ENCODE measurements at places on chromosomes 6 and 20.

DNA sequence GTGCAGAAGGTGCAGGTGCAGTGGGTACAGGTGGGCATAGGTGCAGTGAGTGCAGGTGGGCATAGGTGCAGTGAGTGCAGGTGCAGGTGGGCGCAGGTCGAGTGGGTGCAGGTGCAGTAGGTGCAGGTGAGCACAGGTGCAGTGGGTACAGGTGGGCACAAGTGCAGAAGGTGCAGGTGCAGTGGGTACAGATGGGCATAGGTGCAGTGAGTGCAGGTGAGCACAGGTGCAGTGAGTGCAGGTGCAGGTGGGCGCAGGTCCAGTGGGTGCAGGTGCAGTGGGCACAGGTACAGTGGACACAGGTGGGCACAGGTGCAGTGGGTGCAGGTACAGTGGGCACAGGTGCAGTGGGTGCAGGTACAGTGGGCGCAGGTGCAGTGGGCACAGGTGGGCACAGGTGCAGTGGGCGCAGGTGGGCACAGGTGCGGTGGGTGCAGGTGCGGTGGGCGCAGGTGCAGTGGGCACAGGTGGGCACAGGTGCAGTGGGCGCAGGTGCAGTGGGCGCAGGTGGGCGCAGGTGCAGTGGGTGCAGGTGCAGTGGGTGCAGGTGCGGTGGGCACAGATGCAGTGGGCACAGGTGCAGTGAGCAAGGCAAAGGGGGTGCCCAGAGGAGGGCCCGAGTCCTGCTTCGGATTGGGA lies 15.3 kb downstream of the ZBTB46 start:
- no peak for DNase-seq

DNA sequence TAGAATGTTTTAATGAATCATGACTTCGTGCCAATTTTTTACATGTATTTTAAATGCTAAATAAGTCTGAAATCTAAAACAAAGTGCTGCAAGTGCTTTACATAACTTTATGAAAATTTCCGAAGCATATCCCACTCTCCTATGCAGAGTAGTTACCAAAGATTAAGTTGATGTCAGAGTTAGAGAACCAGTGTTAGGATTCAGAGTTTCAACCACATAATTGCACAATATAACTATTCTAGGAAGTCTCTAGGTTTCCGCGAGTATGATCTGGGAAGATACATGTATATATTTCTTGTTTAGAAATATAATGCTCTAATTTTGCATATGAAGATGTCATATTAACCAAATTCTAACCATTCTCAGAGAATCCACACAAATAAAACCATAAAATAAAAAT lies 74.8 kb downstream of the ASCC3 start:
- DNase-seq: no peak

DNA sequence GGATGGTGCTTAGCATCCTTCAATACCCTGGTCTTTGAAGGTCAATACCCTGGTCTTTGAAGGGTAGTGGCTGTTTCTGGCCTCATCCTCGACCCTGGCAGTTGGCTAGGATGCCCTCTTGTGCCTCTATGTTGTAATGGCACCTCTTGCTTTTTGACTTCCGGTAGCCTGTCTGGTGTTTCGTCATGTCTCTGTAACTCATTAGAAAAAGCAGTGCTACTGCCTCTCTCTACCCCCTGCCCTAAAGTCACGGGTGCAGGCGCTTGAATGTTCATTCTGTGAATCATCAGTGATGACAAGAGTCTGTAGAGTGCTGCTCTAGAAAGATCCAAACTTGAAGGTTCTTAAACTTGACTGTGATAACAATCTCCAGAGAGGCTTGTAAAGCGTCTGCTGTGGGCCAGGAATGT lies 28.3 kb downstream of the RSPO4 start:
- no peak for DNase-seq

GRCh38 chr6:165448210-165448609 lies 138.8 kb upstream of the C6orf118 start:
- no peak for DNase-seq
